Dermis microvascular lymphatic vessel endothelial cell (primary cell): ENCODE measurements at places on chromosomes 3 and 15.

GRCh38 chr3:151837057-151837456, 23.1 kb downstream of the AADAC start:
- no peak for DNase-seq

DNA sequence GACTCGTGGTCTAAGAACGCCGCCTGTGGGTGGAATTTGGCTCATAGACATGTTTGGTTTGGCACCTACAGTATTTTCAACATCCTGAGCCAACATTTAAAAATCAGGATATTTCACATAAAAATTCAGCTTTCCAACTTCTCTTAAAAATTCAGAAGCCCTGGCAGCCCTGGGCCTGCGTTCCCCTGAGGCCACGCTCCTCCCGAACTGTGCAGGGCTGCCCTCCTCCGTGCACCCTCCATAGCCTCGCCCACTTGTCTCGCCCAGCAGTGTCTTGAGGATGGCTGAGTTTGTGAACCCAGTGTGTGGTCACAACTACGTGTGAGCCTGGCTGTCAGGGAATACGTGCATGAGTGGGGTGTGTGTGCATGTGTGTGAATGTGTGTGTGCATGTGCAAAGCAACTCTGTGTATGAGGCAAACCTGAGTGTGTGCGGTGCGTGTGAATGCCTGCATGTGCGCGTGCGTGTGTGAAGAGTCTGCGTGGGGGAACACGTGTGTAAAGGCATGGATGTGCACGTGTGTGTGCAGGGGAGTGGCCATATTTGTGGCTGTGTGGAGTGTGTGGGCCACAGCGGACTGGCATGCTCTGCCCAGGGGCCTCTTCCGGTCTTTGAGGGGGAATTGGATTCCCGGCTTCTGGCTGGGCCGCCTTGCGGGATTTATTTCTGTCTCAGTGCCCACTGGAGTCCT, 30.9 kb downstream of the PTH1R start:
- peak; percentile 85 for DNase-seq

DNA sequence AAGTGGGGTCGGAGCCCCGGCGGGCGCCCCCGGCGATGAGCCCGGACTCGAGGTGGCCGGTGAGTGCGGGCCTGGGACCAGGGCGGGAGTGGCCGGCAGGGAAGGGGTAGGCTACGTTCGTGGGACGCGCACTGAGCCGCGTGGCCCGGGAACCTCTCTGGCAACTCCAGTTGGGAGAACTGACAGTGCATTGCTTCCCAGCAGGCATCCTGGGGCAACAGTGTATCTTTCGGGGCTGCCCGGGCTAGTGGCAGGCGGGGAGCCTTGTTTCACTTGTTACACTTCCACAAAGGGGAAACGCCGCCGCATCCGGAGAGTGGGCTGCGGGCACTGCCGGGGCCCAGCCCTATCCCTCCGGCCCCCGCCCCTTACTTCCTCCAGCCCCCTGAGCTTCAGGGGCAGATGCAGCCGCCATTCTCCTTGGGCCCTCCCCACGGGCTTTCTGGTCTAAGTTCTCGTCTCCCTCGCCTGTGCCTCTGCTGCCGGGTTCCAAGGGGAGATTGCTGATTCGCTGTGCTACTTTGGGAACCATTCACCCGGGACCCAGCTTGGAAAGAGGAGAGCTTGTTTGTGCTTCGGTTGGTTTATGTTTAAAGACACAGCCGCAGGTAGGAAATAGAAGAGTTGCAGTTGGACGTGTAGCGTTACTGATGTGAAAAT, 675 bp downstream of the BRPF1 start:
- peak; percentile 34 for DNase-seq

DNA sequence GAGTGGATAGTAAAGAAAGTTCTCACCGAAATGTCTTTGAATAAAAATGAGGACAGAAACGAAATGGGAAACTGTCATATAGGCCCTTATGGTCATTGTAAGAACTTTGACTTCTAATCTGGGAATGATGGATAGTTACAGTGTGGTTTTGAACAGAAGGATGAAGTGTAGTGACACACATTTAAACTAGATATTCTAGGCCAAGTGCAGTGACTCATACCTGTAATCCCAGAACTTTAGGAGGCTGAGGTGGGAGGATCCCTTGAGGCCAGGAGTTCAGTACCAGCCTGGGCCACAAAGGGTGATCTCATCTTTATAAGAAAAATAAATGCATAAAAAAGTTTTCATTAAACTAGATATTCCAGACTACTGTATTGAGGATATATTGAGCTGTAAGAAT, 452.8 kb downstream of the ROBO1 start:
- DNase-seq, result no peak

- DNase-seq, result no peak
These were observed 12.7 kb upstream of the MINDY4B start for GRCh38 chr3:150917951-150918350.

- DNase-seq, result no peak
These were observed 171.4 kb downstream of the NFKBIZ start for GRCh38 chr3:102020735-102021134.

DNA sequence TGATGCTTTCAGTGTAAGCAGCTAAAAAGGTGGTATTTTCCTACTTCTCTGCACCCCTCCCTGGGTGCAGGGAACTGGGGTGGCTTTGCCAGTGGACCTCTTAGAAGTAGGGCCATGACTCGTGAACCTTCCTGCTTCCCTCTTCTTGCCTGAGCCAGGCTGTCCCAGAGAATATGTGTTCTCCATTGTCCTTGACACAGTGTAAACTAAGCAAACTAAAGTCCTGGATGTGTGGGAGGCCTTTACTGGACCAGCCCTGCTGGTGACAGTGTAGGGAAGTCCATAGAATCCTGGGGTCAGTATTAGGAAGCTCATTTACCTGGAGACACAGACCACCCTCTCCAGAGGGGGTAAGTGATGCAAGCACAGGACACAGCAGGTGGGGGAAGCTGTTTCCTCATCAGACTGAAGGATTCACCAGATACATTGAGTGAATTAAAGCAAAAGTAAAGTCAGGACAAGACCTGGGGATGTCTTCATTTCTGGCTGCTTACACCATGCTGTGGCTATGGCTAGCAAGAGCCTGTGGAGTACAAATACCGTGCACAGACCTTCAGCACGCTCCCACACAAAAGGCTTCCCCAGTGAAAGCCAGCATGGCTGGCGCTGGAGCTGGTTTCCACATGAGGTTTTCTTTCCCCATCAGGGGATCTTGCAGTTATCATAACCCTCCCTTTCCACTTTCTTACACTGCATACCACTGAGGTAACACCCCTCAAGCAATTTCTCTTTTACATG, 64.8 kb upstream of the LPP start:
- DNase-seq, result no peak

DNA sequence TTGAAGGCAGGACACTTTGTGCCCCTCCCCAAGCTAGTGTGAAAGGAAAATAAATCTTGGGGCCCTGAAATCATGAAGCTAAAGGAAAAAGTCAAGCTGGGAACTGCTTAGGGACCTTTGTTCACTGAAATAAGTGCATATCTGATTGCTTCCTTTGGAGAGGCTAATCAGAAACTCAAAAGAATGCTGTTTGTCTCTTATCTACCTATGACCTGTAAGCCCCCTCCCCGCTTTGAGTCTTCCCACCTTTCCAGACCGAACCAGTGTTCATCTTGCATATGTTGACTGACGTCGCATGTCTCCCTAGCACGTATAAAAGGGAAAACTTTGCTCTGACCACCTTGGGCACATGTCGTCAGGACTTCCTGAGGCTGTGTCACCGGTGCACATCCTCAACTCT, 53.1 kb downstream of the SLC30A4 start:
- no peak for DNase-seq

- no peak for DNase-seq
These were observed 139.2 kb downstream of the THSD4 start for GRCh38 chr15:71254491-71254890.

DNA sequence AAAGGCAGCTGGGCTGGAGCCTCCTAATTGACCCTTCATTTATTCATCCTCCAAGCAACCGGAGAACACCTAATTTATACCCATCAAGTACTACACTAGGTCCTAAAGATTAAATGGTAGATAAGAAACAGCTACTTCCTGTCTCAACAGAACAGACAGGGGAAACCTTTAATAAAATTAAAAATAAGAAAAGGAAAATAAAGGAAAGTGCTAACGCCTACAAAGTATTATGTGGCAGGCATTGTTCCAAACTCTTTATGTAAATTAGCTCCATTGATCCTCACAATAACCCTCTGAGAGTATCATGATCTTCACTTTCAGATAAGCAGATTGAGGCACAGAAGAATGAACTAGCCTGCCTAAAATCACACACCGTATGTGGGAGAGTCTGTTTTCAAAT, 139.5 kb downstream of the CNTN6 start:
- DNase-seq, result no peak

DNA sequence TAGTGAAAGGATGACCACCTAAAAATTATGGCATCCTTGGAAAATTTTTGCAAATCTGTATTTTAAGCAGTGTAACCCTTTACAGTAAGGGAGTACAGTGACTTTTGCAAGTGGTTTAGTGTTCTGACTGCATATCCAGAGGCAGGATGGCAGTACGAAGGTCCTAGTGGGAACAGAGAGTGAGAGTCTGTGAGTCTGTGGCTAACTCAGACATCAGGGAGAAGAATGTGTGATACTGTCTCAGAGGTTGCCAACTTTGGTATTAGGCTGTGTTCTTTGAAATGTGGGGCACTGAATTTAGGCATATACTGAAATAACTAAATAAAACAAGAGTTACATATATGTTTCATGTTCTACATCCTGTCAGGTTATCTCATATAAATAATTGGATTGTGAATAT, 25.7 kb downstream of the PRKCI start:
- DNase-seq, result no peak

DNA sequence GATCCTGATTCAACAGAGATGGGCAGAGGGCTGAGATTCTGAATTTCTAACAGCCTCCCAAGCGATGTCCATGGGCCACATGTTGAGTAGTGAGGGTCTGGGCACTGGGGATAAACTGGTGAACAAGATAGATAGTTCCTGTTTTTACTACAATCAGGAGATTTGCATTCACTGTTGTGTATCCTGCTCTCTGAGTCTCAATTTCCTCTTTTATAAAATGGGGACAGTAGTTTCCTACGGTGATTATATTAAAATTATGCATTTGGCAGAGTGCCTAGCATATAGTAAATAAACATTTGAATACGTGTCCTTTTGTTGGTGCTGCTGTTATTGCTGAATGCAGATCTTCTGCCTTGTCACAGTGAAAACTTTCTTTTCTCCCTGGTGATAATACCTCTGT, 102.5 kb downstream of the MYH15 start:
- DNase-seq, result no peak

DNA sequence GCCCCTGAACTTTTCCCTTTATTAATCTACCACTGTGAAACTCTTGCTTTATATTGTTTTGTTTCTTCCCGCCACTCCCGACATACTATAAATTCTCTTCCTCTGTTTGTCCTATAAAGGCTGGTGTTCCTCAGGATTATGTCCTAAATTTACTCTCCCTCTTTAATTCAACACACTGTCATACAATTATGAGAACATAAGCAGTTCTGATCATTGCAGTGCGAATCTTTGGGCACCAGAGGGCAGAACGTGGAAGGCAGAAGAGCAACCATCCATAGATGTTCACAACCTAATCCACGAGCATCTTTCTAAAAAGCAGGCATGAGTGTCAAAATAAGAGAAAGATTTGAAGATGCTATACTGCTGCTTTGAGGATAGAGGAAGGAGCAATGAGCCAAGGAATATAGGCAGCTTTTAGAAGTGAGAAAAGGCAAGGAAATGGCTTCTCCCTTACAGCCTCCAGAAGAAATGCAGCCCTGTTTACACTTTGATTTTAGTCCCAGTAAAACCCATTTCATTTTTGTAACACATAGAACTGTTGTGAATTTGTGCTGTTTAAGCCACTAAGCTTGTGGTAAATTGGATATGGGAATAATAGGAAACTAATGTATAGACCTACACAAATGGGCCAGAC, 179.4 kb downstream of the GBE1 start:
- peak; percentile 31 for DNase-seq

DNA sequence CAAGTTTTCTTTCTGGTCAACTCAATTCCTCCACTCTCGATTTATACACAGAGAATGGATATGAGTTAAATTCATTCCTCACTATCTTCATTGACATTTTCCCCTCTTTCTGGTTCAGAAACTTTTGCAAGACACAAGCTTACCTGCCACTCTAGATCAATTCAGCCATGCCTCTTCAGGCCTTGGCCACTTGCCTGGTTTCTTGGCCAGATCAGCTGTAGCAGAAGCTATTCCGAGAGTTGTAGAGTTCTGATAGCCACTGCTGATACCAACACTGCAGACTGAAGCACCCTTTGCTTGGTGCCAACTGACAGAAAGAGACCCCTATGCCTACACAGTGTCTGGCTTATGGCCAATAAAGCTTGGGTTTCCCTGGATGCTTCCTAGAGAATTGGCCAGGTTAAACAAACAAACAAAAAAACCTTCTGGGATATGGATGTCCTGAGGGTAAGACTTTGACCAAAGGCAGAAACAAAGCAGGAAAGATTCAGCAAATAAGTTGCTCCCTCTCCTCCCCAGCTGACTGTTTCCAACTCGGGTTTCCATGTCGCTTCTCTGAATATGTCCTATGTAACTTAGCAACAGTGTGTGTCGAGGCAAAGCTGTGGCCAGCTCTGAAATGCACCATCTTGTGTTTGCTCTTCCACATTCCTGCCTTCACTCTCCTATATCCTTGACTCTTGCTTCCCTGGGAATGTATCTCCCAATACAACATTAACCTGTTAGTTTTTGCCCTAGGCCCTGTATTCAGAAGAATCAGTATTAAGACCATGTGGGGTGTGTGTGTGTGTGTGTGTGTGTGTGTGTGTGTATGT, 521.6 kb downstream of the EPHA3 start:
- DNase-seq, result no peak

DNA sequence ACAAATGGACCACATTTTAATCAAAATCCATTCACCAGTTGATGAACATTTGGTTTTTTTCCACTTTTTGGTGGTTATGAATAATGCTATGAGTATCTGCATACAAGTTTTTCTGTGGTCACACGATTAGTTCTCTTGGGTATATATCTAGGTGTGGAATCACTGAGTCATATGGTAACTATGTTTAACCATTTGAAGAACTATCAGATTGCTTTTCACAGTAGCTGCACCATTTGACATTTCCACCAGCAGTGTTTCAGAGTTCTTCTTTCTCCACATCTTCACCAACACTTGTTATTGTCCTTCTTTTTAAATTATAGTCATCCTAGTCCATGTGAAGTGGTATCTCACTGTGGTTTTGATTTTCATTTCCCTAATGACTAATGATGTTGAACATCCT, 33.3 kb upstream of the ATG7 start:
- peak; percentile 63 for DNase-seq
